ENCODE measurements at places on chromosomes 4 and X.

GRCh38 chr4:54473077-54473545, 184.6 kb upstream of the KIT start:
- DNase-seq = no peak

DNA sequence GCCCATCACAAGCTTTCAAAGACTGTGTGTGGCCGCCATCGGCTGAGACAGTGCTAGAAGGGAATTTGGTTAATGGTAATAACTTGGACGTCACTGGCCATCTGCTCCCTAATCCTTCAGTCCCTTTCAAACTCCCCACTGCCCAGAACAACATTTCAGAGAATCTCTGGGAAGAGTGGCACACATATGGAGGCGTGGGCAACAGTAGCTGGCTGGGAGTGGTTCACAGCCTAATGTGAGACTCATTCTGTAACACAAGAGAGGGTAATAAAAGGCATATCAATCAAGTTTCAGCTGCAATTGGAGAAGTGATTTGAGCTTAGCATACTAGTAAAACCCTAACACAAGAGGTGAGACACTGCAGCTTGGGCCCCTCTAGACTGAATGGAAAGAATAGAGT, 15.4 kb downstream of the SMIM10 start:
- DNase-seq = no peak

DNA sequence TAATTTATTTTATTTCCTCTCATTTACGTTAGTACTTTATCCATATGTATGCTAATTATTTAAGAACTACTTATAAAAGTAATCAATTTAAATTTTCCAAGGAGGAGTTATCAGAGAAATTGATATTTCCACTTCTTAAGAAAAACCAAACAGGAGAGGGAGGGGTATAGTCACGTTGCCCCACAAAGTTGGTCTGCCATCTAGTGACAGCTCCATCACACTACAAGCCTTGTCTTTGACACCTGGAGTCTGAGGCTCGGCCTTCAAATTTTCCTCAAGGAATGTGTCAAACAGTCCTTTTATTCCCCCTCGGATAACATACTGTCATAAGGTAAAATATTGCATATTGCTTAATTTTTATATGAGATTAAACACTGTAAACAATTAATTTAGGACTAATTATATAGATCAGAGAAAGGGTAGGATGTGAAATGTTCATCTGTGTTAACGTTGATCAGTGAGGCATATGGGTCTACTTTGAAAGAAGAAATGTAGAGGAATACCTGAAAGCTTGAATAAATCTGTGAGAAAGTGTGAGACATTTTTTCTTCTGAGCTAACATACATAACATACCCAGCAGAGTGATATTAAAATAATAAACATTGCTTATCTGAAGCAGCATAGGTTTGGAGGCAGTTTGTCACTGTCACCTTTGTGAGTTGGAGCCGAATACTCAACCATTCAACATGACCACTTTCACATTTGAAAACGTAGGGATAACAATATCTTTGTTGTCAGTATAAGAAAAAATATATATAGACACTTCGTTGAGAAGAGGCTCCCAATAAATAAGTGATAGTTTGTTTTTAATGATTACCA, 114.4 kb downstream of the GLRA3 start:
- no peak for DNase-seq

- no peak for DNase-seq
These were observed 5.4 kb upstream of the ADGRG2 start for GRCh38 chrX:19127649-19128168.

GRCh38 chr4:54384563-54384962, 155.5 kb downstream of the PDGFRA start:
- DNase-seq = peak; percentile 34

GRCh38 chr4:68373513-68373912, 23.6 kb upstream of the YTHDC1 start:
- no peak for DNase-seq

- no peak for DNase-seq
These were observed 172.9 kb downstream of the SPRY1 start for GRCh38 chr4:123569541-123569940.

DNA sequence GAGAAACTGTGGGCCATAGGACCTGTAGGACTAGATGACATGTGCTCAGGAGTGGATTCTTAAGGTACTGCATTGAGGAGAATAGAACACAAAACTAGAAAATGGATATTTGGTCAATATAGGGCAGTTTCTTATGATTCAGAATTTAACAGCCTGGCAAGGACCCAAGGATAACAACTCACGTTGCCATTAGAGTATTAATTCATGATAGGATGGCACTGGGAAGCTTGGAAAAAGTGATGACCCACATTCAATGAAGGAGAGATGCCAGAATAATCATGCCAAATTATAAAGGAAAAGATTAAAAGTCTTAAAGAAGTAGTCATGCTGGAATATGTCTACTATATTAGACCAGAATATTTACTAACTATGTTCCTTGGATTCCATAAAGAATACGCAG, 594.5 kb downstream of the ANKRD50 start:
- no peak for DNase-seq

- no peak for DNase-seq
These were observed 98.6 kb downstream of the HUWE1 start for GRCh38 chrX:53587795-53588420.

DNA sequence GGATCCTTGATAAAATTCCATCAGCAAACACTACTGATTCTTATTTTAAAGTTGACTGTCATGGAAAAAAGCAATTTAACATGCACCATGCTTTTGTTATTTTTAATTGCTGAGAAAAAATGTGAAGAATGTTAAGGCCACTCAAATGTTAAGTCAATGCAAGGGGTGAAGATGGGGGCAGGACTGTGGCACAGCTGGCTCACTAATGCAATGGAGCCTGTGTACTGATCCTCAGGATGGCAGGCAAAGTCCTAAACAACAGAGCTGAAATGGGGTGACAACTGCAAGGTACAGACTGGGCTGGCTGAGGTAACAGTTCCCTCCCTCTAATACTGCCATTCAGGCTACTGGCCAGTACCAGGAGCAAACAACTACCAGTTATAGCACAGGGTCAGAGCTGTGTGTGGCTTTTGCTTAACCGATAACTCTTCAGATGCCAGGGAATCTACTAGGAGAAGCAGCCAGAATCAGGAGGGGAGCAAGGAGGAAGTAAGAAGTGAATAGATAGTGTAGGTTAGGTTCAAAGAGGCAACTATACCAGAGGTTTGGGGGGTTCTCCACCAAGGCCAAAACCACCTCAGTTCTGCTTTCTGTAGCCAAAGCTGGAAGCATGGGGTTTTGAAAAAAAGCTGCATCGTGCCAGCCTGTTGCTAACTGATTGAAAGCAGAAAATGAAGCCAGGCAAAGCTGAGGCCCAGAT, 372.6 kb downstream of the OPHN1 start:
- no peak for DNase-seq

DNA sequence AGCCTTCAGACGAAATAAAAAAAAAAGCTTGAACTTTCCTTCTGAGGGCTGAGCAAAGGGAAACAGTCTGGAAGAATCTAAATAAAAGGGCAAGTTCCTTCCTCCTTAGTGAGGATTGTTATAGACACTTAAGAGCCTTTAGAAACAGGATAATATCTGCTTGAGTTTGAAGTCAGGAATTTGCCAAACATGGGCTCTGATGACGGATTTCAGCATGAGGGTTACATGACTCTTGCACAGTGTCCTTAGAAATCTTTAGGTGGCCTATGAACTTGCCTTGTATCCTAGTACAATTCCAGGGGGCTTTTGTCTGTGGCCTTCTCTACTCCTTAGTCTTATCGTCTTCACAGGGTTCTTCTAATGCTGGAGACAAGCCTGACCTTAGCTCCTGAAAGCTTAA, 94.1 kb downstream of the RLIM start:
- DNase-seq = no peak

GRCh38 chrX:46407036-46407752, 138.0 kb downstream of the ZNF674 start:
- no peak for DNase-seq

DNA sequence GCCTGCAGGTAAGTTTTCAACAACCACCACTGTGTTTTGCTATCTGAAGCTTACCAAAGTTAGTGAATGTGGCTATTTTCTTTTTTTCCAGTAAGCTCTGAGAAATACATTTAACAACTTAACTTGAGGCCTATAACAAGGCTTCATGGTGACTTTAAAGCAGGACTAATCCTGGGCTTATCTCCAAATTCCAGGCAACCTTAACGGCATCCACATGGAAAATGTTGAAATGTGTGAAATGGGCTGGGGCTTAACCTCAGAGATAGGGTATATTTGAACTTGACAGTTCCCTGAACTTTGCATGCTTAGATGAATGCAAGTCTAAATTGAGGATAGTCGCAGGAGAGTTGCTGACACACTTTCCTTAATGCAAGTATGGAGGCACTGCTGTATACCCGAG, 539.2 kb downstream of the GALNTL6 start:
- no peak for DNase-seq

DNA sequence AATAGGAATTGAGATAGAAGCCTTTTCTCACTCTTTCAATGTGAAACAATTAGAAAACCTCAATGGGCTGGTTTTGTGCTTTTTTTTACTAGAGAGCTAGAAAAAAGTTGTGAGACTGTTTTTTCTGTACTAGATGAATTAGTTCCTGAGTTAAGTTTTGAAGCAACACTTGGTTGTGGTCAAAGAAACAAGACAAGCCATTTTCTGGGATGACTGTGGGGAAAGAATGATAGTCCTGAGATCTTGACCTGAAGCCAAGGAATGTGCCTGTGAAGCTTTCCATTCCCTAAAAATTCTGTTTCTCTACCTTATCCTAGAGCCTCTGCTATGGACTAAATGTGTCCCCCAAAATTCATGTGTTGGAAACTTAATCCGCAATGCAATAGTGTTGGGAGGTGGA, 157.8 kb upstream of the TLL1 start:
- DNase-seq = no peak

GRCh38 chr4:182923366-182923765, 6.2 kb upstream of the DCTD start:
- no peak for DNase-seq

DNA sequence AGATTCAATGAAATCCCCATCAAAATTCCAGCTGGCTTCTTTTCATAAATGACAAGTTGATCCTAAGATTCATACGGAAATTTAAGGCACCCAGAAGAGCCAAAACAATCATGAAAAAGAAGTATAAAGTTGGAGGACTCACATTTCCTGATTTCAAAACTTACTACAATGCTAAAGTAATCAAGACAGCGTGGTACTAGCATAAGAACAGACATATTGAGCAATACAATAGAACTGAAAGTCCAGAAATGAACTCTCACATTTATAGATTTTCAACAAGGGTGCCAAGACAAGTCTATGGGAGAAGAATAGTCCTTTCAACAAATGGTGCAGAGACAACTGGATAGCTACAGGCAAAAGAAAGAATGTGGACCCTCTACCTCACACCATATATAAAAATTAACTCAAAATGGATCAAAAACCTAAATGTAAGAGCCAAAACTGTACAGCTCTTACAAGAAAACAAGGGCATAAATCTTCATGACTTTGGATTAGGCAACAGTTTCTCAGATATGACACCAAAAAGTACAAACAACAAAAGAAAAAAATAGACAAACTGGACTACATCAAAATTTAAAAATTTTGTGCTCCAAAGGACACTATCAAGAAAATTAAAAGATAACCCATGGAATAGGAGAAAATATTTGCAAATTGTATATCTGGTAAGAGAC, 28.5 kb downstream of the SASH3 start:
- no peak for DNase-seq

DNA sequence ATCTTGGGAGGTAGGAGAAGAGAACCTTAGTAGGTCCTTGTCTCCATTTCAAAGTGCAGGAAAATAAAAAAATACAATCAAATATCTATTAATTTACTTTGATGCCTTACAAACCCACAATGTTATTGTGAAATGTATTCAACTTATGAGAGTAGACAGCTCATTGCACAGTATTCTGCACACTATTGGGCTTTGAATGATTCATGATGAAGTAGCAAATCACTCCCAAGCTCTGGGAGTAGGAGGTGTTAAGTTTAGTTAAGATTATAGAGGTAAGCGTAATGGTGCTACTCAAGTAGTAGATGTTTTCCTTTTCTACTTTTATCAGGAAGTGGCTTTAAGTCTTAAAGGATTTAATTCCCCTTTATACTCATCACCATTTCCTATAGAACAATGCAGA, 32.8 kb upstream of the TMPRSS11A start:
- no peak for DNase-seq

DNA sequence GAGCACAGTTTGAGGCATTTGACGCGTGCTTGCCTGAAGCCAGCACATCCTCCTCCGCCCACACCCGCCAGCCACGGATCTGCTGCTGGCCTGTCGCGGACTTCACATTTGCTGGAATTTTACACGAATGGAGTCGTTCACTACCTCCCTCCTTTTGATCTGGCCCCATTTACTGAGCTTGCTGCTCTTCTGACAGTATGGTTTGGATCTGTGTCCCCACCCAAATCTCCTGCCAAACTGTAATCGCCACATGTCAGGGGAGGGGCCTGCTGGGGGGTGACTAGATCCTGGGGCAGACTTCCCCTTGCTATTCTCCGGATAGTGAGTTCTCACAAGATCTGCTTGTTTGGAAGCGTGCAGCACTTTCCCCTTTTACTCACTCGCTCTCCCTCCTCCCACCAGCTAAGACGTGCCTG, 19.9 kb upstream of the CPLX1 start:
- DNase-seq = no peak

DNA sequence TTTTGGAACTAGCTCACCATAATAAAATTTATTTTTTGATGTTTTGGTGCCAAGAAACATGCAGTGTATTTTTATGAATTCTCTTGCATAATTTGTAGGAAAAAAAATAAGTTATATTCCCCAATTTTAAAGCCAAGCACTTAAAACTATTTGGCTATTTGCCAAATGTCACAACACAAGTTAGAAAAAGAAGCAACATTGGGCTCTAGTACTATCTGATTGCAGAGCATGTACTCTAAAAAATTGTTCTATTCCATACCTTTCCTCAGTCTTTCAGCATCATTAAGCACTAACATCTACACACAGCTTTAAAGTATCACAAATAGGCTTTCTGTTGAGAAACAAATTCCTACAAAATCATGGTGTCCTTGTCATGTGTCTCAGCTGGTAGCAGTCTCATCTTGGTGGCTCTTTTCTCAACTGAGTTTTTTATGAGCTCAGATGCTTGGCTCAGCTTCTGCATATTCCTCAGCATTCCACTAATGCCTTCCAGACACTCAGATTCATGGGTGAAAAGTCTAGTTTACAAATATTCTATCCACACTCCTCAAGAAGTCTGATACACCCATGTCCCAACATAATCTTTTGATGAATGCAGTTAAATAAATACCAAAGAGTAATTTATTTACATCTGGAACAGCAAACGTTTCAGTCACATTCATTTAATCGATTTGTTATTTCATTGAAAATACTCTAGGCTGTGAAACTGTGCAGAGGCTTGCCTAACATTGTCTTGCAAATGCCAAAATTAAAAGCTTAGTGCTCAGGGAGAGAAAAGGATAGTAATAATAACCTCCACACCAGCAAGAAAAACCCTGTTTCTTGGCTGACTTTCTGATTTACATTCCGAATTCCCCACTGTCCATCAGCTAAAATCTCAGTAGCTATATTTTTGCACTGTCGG, 2209.9 kb downstream of the PCDH7 start:
- no peak for DNase-seq

DNA sequence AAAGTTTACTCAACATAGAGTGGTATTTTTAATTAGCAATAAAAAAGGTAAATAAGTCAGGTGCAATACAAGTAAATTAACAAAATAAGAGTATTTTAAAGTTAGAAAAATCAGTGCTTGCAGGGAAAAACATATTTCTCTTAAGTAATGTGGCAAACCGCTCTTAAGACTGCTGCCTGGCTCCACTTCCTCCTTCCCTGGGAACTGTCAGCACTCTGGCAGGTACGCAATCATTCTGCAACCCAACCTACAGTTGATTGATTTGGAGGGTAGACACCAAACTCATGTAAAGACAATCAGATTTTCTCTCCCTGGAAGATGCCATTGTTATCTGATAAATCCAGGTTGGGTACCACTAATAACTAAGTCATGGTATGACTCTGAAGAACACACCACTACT, 63.9 kb downstream of the PPP3CA start:
- DNase-seq = no peak

All from NCI-H1436 (cell line).